ENCODE measurements at places on chromosomes 1 and 21.

DNA sequence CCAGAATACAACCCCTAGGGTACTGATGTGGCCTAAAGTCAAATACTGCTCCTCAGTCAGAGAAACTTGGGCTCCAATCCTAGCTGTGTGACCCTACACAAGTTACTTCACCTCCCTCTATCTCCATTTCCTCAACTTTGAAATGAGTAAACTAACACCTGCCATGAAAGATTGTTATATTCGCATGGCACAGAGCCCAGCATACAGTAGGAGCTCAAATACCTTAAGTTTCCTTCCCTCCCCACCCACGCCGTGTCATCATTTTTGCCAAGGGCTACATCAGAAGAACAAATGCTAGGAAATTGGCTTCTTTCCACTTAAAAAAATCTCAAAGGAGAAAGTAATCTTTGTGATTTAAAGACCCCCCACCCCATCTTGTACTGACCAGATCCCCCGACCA is 22.2 kb upstream of the ZNF362 start:
- DNase-seq = no peak

DNA sequence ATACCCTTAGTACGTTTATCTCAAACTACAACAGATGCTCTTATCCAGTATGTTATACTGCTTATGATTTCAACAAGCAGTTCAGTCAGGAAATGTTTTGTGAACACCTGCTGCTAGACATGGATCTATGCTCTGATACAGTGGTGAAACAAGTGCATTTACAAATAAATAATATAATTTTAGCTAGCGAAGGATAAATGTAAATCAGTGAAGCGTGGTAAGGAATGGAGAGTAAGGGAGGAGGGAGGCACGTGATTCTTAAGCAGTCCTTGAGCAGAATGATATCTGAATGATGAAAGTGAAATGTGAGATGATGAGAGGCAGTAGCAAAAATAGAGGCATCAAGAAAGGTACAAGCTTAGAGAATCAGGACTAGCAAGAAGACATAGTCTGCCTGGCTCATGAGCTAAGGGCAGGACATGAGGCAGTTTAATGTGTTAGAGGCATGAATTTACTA is 6.3 kb downstream of the TSNAX start:
- no peak for DNase-seq

- DNase-seq = no peak
These were observed 8.6 kb downstream of the S100A6 start for GRCh38 chr1:153527023-153527682.

- DNase-seq = no peak
These were observed 134.0 kb upstream of the ETS2 start for GRCh38 chr21:38671773-38672172.

GRCh38 chr21:34004013-34004938 is 69.1 kb upstream of the MRPS6 start:
- no peak for DNase-seq

- no peak for DNase-seq
These were observed 58.7 kb upstream of the LRRN2 start for GRCh38 chr1:204744107-204744779.

GRCh38 chr1:12272770-12273169 is 42.9 kb downstream of the VPS13D start:
- DNase-seq = no peak

GRCh38 chr1:208228550-208228949 is 15.6 kb downstream of the PLXNA2 start:
- no peak for DNase-seq

DNA sequence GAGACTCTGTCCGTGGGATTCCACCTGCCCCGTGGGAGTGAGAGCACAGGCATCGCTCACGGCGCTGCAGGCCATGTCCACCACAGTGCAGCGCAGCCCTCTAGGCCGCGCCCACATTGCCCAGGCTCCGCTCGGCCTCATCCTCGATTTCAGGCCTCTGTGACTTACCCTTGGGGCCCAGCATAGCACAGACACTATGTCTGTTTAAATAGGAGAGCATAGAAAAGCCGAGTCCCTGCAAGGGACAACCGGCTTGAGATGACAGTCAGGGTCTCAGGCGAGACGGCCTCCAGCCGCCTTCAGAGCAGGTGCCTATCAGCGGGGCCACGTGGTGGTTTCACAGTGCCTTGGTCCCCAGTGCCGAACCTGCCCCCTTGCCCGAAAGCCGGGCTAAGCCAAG is 56.9 kb upstream of the POFUT2 start:
- DNase-seq = no peak

DNA sequence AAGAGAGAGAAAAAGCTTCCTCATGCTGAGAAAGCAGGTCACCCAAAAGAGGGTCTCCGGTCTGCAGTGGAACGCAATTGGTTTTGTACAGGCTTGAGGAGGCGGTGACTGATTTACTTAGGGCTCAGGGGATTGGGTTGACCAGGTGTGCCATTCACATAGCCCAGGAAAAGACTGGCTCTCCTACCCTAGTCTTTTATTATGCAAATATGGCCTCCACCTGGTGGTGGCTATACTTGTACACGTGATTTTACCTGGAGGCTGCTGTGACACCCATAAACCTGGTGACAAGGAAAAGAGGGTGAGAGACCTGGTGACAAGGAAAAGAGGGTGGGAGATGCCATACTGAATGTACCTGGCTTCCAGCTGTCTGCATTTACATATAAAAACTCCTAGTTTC is 49.9 kb downstream of the DNTTIP2 start:
- no peak for DNase-seq

DNA sequence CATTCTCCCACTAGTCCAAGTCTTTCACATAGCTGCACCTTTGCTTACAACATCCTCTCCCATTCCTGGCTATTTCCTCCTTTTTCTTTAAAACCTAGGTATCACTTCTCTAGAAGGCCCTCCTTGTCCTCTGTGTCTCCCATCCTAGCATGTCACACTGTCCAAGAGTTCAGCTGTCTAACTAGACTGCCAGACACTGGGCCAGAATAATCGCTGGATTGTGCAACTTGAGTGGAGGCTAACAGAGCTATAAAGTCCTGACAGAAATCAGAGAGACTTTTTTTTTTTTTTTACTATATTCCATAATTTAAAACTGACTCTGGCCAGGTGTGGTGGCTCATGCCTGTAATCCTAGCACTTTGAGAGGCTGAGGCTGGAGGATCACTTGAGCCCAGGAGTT is 4.2 kb upstream of the ANGPTL7 start:
- no peak for DNase-seq

DNA sequence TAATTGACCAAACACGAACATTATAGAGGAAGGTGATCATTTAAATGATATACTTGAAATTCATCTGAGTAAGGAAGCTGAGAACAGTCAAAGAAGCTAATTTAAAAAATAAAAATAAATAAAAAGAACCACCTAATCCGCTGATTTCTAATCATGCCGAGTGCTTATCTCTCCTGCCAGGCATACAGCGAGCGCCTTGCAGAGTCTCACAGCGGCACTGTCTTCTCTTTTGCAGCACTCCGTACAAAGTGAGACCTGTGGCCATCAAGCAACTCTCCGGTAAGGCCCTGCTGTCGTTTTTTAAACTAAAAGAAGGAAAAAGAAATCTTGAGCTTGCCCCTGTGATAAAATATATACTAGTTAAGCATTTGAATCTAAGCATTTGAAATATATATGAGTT is 45.3 kb downstream of the PDE9A start:
- peak; percentile 49 for DNase-seq

GRCh38 chr1:174156437-174156836 is 2.9 kb upstream of the RABGAP1L start:
- no peak for DNase-seq

- no peak for DNase-seq
These were observed 18.9 kb downstream of the WNT4 start for GRCh38 chr1:22123901-22124404.

DNA sequence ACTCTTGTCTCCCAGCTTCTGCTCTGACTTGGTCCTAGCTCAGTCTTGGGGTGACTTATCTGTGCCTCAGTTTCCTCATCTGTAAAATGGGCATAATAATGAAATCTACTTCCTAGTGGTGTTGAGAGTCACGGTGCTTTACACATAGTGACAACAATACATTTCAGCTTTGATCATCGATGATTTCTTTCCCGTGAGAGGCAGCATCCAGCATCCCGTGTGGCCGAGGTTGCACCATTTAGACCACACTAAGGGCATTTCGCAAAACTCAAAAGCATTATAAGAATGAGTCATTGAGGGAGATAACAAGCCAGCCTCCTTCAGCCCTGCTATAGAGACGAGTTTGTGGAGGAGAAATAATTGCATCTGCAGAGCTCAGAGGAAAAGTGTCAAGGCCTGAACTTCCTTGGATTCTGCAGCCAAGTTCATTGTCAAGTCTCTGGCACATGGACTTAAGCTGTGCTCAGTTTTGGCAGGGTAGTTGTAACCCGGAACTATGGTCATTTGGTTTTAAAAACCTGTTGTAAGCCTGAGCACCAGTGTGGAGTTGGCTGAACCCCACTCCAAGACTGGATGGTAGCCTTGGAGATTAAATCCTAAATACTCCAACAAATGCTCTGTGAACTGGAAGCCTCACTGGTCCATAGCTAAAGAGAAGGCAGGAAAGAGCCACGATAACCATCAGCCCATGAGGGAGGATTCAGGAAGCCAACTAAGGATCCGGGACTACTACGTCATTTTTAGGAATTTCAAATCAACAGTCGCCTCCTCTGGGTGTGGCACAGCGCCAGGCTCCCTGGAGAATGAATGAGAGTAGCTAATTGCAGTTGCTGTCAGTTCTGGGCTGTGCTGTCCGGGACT is 64.2 kb downstream of the TCP10L start:
- peak; percentile 16 for DNase-seq

- DNase-seq = no peak
These were observed 6.1 kb upstream of the SAMD11 start for GRCh38 chr1:917466-918091.

Measured in NCI-H1417 (cell line).